ENCODE measurements at places on chromosomes 4 and X.

DNA sequence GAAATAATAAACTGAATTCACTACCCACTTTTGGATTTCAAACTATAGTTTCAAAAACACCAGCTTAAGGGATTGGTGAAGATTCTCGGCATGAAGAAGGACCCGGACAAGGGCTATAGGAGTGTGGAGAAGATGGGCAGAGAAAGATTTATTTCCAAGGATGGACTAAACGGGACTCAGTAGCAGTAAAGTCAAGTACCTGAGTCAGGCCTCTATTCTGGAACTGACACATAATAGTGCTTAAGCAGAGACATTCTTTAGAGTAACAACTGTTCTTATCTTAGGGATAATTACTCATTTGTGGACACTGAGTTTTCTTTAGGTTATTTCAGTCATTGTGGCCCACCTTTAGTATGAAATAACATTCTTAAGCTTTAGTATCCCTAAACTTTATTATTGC lies 134.6 kb downstream of the GATB start:
- no peak for DNase-seq

DNA sequence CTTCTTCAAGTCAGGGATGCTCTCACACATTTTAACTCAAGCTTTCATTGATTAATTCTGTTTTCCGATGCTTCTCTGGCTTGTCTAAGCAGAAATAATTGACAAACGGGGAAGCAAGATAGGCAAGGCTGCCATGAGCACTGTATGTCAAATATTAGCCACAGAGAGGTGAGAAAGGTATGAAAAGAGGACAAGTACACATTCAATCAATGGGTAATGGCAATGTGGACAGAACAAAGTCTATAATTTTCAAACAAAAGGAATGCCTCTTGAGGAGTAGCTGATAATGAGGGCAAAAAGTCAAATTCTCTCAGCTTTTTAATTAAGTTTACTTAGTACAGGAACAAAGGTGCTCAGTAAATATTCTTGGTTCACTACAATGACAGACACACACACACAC lies 19.6 kb downstream of the COX7B2 start:
- peak; percentile 16 for DNase-seq

DNA sequence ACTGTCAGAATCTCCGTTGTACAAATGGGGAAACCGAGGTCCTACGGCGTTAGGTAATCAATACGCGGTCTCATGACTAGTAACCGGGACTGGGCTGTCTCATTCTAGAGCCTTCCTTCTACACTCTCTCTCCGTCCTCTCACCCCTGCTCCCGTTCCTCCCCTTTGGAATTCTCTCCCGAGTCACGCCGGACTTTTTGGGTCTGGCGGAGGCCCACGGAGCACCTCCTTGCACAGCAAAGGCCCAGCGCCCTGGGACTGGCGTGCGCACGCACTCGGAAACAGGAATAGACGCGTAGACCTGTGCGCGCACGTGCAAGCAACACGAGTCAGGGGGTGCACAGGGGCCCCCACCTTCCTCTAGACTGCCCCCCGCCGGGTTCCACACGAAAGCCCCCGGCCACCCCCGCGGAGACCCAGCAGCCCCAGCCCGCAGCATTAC lies 361 bp downstream of the QDPR start:
- peak; percentile 19 for DNase-seq

GRCh38 chrX:119121341-119121740 lies 6.3 kb downstream of the KIAA1210 start:
- no peak for DNase-seq

GRCh38 chrX:68343551-68343950 lies 89.7 kb downstream of the OPHN1 start:
- DNase-seq, result no peak

- DNase-seq, result no peak
These were observed 62.7 kb upstream of the EDNRA start for GRCh38 chr4:147418226-147418625.

- no peak for DNase-seq
These were observed 24.6 kb downstream of the SLC7A11 start for GRCh38 chr4:138217567-138217966.

DNA sequence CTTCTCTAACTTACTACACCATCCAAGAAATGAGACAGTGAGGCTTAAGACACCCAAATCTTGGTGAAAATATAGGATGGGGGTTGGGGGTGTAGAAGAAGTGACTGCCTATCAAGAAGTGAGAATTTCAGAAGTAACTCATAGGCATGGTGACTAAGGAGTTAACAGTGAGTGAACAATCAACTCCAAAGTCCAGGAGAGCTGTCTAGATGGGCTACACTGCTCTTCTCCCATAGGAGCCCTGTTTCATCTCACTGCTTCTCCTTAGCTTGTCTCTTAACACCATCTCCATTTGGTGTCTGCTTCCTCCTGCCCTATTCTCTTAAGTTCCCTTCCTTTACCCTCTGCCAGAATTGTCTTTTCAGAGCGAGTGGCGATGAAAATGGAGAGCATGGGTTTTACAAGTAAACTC lies 22.7 kb downstream of the FABP2 start:
- DNase-seq, result peak; percentile 54

GRCh38 chrX:14698790-14699189 lies 169.5 kb downstream of the GLRA2 start:
- DNase-seq, result no peak

- DNase-seq, result no peak
These were observed 4.6 kb downstream of the GAB1 start for GRCh38 chr4:143341186-143341755.

- DNase-seq, result no peak
These were observed 16.1 kb upstream of the REPS2 start for GRCh38 chrX:16930392-16930791.

- DNase-seq, result no peak
These were observed 32.9 kb downstream of the LUZP4 start for GRCh38 chrX:115322375-115322774.

- DNase-seq, result no peak
These were observed 105.7 kb downstream of the PSAPL1 start for GRCh38 chr4:7328913-7329638.

DNA sequence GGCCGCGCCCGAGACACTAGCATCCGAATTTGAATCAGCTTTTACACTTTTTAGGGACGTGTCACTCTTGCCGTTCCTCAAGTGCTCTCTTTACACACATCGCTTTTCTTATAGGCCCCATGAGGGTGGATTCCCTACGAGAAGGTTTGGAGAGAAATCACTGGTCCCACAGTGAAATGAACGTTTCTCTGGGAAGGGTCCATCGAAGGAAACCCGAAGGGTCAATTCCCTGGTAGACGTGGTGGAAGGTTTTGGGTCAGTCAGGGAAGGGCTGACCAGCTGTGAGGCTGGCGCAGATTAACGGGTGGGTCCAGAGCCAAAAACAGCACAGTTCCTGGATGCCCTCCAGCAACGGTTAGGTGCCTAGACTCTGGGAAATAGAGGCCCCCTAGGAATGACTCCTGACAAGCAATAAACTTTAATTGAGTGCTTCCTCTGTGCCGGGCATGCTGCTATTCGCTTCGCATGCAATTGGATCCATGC lies 35.9 kb downstream of the ETDC start:
- no peak for DNase-seq

DNA sequence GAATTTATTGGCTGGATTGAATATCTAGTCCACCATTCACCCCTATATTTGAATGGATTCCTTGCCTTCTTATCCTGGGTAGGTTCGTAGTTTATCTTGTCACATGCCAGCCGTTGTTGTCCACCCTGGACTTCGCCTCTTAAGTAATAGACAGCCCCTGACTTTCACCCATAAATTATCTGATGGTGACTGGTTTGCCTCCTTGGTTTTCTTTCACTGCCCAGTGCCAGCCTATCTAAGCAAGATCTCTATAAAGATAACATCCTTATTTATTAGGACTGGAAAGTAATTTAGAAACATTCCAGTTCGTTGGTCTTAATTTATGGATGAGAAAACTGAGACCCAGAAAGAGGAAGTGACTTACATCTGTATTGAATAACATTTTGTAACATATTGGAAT lies 410.3 kb downstream of the RPA4 start:
- DNase-seq, result no peak

DNA sequence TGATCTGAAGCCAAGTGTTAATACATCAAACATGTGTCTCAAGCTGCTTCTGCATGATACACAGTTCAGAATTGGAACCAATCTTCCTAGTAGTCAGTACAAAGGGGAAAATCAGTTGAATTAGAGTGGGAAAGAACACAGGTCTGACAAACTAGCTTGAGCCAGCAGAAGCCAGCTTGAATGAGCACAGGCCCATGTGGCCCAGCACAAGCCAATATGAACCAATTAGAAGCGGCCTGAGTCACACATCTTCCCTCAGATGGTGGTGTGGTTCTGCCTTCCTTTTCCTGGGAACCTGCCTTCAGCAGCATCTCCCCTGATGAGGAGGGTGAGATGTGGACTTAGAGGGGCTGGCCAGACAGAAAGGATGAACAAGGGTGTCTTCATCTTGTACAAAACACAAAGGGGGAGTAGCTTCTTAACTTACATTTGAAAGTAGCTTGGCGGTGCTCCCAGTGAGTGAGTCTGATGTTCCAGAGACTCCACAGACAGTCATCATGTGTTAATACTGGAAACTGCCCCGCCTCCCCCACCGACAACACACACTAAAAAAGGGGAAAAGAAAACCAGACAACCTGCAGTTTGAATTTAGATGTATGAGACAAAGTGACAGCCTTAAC lies 72.0 kb downstream of the FRMPD4 start:
- DNase-seq, result no peak

DNA sequence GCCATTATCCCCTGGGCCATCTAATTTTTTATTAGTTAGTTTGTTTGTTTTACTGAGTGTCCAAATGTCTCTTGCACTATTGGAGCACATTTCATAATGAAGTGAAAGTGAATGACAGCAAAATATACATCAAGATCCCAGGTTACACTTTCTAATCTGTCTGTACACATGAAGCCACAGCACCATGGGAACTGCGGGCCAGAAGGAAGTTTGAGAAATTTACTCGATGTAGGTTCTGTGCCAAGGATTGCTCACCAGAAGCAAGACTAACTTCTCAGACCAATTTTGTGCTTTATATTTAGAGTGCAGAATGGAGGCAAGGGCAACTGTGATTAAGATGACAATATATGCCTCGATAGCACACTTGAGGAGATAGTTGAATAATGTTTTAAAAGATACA lies 258.0 kb downstream of the COL25A1 start:
- DNase-seq, result no peak

- no peak for DNase-seq
These were observed 87.1 kb downstream of the DHX15 start for GRCh38 chr4:24497221-24497620.

DNA sequence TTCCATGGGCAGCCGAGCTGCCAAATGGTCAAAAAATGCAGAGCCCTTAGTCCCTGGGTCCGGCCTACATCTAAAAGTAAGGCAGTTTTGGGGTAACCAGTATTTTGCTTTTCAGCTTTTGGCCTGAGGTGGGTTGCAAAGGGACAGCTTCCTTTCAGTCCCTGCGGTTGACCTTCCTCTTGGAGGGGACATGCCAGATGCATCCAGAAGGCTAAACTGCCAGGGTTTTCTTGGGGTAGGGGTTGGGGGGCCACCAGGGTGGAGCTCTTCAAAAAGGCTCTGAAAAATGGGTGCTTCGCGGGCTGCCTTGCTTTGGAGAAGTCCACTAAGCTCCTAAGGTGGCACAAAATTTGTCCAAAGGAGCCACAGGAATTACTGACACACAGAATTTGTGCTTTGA lies 120.7 kb downstream of the UBE2K start:
- DNase-seq, result no peak

GRCh38 chr4:47686294-47686872 lies 151.5 kb downstream of the CORIN start:
- peak; percentile 35 for DNase-seq

- DNase-seq, result no peak
These were observed 88.0 kb downstream of the RAB28 start for GRCh38 chr4:13396161-13396560.

DNA sequence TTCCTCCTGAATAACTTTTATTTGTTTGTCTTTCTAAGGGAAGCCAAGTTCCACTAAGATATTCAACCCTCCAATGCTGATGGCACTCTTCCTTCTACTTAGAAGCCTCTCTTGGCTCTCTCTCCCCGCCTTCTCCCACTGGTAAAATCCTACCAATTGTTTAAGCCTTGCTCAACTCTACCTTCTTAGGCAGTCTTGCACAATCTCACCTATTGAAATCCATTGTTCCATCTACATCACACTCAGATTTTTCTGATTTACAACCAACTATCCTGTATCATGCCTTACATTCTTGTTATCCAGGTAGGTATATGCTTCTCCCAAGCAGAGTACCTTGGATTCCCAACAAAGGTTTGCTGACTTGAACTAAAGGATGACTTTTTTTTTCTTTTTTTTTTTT lies 69.1 kb downstream of the NR3C2 start:
- no peak for DNase-seq

- no peak for DNase-seq
These were observed 29.9 kb downstream of the PCDH10 start for GRCh38 chr4:133178956-133179355.

GRCh38 chrX:16825264-16826035 lies 39.2 kb downstream of the TXLNG start:
- peak; percentile 25 for DNase-seq

DNA sequence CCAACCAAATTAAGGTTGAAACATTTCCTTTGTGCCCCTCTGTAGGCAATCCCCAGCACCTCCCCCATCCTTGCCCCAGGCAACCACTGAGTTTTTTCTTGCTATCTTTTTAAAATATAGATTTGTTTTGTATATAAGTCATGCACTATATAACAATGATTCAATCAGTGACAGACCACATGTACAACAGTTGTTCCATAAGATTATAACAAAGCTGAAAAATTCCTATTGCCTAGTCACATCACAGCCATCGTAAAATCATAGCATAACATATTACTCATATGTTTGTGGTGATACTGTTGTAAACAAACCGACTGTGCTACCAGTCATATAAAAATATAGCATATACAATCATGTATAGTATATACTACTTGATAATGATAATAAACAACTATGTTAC lies 211.9 kb upstream of the NRK start:
- DNase-seq, result no peak

- DNase-seq, result no peak
These were observed 235.4 kb downstream of the OR13H1 start for GRCh38 chrX:131779306-131779705.

Measured in HepG2 (cell line).